ENCODE measurements at places on chromosomes 16 and 17.

GRCh38 chr16:212999-213398 lies 16.2 kb downstream of the LUC7L start:
- no peak for DNase-seq

GRCh38 chr16:57600048-57600835 lies 28.2 kb upstream of the ADGRG1 start:
- DNase-seq = no peak

DNA sequence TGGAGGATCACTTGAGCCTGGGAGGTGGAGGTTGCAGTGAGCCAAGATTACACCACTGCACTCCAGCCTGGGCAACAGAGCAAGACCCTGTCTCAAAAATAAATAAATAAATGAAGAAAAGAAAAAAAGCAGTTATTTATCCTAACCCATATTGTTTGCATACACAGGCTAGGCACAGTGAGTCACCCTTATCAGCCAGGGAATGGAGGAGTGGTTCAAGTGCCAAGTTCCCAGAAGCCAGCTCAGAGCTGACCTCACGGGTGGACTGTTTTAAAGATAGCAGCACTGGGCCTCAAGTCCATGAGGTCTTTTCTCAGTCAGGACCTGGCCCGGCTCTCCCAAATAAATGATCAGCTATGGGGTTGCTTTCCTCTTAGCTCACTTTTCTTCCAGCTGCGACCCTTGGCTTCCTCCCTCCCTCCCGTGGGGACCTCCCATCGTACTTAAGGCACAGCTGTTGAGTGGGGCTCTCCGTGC lies 22.6 kb upstream of the MGAT5B start:
- DNase-seq = no peak

- peak; percentile 59 for DNase-seq
These were observed 22.0 kb upstream of the GOT2 start for GRCh38 chr16:58755989-58756649.

DNA sequence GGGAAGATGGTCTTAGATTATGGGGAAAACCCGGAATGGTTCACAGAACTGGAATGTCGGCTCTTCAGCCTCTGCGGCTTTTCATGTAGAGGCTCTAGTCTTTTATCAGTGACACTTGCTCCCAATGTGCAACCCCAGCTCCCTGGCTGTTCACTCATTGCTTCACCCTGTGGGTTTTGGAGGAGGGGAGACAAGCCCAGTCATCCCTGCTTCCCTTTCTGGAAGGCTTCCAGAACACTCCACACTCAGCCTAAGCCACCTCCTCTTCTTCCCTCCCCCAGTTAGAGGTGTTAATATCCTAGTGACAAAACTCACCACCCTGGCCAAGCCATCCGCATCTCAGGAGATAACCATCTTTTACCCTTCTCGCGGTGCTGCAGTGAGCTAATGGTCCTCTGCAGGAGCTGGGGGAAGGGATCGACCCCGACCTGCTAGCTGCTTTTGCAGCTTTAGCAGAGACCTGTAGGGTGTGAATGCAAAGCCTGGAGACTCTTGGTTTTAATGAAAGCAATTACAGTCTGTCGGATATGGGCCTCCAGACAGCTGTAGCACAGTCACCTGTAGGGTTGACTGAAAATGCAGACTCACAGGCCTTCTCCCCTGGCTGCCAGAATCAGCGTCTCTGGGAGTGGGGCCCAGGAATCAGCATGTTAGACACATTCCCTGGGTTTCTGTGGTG lies 24.3 kb upstream of the LASP1NB start:
- no peak for DNase-seq
